ENCODE measurements at places on chromosomes 1 and 21. TPM values are rescaled to one million over a fixed set of nuclear protein-coding genes. Genes with fewer than 3 reads are reported as not detected.

DNA sequence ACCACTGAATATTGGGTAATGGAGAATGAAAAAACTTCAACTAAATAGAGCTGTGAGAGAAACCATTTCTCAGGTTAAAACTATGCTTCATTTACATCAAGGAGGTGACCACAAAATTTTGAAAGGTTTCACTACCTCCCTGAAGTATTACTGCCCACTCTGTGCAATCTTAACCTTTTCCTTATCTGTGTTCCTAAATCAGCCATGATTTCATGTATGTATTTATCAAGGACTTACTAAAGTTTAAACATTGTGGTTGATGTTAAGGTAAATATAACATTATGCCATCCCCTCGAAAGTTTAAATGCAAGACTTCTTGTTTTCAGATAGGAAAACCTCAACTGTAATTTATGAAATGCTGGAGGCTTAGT, 84.4 kb downstream of the CLEC20A start:
- DNase-seq, result peak; percentile 2

- no peak for DNase-seq
These were observed 37.4 kb downstream of the PCAT6 start for GRCh38 chr1:202848191-202848542.

DOP1B gene
- polyA plus RNA-seq, result 29.1 TPM

ANGPTL3 gene
- polyA plus RNA-seq, result not detected

DNA sequence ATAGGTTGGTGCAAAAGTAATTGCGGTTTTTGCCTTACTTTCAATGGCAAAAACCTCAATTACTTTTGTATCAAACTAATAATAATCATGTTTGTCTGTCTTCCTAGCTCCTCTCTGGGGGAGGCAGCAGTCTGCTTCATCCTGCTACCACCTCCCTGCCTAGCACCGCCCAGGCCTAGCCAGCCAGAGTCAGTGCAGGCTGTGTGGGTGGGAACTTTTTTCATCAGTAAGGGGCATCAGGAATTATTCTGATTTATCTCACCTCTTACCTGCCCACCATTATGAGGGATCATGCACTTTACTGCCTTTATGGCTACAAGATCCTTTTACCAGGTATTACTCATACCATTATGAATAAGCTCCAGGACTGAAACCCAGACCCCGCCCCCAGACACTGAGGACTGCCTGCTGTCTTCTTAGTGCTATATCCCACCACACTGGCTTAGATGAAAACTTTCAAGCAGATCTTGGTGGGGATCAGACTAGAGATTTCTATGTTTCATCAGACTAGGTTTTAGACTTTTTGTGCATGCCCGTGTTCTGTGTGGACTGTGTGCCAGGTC, 116.4 kb downstream of the PBX1 start:
- DNase-seq, result no peak

DDR2 gene
- not detected for polyA plus RNA-seq

SLC44A5 gene
- 1.3 TPM for polyA plus RNA-seq

DNA sequence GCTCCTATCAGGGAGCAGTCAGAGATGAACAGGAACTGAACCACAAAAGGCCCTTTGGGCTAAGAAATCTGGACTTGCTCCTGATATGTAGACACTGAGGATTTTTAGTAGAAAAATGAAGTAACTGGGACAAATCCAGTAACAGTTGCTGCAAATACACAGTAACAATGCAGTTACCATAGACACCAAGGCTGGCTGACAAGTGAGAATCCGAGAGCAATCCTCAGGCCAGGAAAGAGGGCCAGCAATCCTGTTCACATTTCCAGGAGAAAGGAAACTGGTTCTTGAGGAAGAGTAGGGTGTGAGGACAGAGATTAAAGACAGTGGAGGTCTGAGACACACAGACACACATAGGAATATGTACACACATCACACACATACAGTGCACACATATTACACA, 9.3 kb upstream of the LORICRIN start:
- no peak for DNase-seq

GRCh38 chr1:154743526-154744036, 126.5 kb downstream of the KCNN3 start:
- no peak for DNase-seq

LGR6 gene
- not detected for polyA plus RNA-seq

- DNase-seq, result peak; percentile 81
These were observed 862 bp upstream of the DIPK1A start for GRCh38 chr1:92961896-92962752.

DNA sequence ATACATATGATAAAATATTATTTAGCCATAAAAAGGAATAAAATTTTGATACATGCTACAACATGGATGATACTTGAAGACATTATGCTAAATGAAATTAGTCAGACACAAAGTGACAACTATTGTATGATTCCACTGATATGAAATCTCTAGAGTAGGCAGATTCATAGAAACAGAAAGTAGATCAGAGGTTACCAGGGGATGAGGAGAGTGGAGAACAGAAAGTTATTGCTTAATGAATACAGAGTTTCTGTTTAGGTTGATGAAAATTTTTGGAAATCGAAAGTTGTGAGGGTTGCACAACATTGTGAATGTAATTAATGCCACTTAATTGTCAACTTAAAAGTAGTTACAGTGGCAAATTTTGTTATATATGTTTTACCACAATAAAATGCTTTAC, 315.7 kb upstream of the USP25 start:
- DNase-seq, result no peak

All from naive B cell (primary cell).